ENCODE measurements at places on chromosomes 16 and 17.

GRCh38 chr17:50187394-50187725, 14.1 kb downstream of the COL1A1 start:
- no peak for DNase-seq

GRCh38 chr16:10693889-10694288, 841 bp downstream of the TEKT5 start:
- no peak for DNase-seq

GRCh38 chr17:74475189-74475588, 8.8 kb downstream of the CD300A start:
- DNase-seq: no peak

DNA sequence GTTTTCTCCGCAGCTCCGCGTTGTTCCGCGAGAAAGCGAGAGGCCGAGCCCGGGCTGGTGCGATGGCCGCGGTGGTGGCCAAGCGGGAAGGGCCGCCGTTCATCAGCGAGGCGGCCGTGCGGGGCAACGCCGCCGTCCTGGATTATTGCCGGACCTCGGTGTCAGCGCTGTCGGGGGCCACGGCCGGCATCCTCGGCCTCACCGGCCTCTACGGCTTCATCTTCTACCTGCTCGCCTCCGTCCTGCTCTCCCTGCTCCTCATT, 404 bp downstream of the EMC6 start:
- no peak for DNase-seq
